ENCODE measurements at places on chromosomes 11 and 22.
A peak's percentile ranks its signal among the peaks of the same experiment; 100 is the strongest.

DNA sequence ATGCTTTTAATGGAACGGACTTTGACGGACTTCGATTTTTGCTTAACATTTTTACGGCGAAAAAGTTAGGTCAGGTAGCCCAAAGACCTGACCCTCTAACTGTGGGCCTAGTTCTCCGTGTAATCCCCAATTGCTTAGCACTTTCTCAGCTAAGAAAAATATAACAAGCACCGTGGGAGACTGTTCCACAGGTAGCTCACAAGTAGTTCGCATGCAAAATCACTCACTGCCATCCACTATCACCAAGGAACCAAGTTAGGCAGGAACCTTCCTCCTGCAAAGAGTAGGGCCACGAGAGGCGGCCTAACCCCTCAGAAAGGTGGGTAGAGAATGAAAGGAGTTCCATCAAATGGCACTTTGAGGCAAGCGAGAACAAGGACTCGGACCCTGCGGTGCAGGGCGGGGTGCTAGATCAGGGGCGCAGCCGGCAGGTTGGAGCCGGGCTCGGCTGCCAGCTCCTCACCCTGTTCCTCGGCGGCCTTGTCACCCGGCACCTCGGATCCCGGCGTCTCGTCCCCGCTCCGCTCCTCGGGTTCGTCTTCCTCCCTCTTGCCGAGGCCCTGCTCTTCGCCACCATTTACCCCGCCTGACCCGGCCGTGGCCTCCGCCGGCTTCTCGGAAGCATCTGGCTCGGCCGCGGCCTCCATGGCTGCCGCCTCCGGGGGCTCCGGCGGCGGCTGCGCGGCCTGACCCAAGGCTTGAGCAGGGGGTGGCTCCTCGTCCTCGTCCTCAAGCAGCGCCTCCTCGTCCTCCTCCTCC lies 922 bp downstream of the HNRNPUL2 start:
- DNase-seq = no peak

DNA sequence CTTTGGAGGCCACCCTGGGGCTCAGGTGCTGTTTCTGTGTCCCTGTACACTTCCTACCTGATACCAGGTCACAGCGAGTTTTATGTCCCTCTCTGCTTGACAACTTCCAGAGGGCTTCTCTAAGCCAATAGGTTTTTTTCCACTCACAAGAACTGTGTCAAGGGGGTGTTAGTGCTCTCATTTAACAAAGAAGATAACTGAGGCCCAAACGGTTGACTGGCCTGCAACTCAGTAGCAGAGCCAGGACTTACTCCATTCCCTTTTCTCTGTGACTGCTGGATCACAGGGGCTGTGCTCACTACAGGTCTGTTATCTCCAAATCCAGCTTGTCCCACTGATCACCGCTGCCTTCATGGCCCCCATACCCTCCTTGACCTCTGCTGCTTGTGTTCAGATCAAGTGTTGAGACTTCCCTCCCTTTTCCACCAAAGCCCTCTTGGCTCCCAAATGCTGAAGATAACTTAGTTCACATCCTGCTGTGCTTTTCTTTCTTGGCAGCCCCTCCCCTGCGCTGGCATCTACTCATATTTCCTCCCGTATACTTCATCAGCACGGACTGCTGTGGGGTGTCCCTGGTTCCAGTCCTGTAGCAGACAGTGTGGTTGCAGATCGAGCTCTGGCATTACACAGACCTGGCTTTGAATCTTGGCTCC lies 41.3 kb downstream of the POU2F3 start:
- no peak for DNase-seq

DNA sequence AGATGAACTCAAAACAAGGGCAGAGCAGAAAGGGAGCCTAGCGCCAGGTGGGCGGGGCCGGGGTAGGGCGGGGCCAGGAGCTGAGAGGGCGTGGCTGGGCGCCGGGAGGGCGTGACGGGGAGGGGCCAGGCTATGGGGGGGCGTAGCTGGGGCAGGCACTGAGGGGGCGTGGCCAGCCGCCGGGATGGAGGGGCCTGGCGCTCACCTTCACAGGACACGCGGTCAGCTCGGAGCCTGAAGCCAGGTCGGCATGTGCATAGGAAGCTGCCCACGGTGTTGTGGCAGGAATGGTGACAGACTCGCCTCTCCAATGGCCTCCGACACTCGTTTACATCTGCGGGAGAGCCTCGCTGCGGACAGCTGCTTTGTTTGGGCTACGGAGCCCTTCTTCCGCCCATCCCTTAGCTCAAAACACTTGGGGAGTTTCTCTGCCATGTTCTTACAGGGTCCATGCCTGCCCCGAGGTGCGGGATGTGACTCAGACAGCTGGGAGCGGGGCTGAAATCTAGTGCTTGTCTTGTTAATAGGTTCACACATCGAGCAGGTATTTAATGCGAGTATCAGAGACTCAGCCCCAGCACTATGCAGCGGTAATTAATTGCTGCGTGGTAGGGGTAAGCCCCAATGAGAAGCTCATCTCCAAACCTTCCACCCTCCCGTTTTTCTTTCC lies 13.4 kb downstream of the VWCE start:
- DNase-seq = no peak

DNA sequence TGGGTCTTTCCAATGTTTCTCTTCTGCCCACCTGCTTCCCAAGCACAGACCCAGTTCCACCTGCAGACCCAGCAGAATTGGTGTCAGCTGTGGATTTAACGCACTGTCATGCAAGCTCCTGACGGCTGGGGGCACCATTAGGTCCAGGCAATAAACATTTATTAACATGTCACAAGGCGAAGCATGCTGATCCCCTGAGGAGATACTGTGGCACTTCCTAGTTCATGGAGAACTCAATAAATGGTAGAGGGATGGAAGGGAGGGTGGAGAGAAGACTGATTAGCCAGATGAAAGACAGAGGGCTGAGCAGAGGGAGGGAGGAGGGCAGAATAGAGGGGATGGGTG lies 68.3 kb upstream of the TSPAN18 start:
- no peak for DNase-seq

DNA sequence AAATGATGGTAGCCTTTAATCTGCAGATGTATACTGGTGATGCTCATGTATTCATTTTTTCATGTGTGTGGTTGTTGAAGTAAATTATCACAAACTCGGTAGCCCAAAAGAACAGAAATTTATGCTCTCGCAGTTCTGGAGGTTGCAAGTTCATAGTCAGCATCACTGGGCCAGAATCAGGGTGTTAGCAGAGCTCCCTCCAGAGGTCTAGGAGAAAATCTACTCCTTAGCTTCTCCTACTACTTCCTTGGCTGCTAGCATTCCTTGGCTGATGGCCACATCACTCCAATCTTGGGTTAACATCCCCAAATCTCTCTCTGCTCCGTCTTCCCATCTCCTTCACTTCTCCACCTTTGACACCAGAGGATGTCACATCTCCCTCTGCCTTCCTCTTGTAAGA lies 45.3 kb upstream of the GALNT18 start:
- no peak for DNase-seq

GRCh38 chr22:31282748-31283468 lies 9.4 kb downstream of the PIK3IP1 start:
- no peak for DNase-seq

DNA sequence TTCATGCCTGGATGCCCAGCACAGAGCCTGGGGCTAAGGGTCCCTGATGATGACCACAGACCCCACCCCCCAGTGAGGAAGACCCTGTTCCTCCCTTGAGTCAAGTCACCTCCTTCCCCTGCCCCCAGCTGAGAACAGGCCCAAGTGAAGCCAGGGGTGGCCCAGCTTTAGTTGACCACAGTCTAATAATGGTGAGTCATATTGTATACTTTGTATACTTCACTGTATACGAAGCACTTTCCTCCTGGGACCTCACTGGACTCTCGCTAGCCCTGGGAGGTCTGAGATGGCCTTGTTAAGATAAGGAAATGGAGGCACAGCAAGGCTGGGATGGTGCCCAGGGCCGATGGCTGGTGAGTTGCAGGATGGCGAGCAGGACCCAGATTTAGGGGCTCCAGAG lies 3.7 kb upstream of the FLRT1 start:
- no peak for DNase-seq

DNA sequence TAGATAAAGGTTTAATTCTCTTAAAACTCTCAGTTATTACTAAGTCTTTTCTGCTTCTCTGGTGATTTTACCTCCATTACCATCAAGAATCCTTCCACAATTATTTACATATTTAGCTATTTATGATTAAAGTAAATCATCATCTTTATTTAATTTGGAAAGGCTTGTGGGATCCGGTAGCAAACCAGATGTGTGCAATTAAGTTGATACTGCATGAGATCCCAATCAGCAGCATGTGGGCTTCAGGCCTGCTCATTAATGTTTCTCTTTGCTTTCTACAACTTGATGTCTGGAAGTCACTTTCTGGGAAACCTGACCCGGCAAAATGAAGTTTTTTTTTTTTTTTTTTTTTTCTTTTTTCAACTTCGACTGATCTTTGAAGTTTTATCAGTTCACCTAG lies 558.4 kb upstream of the ANO5 start:
- DNase-seq = no peak

GRCh38 chr11:15670520-15671070 lies 555.9 kb downstream of the INSC start:
- no peak for DNase-seq

- DNase-seq = no peak
These were observed 95.7 kb upstream of the NNMT start for GRCh38 chr11:114200351-114201133.

DNA sequence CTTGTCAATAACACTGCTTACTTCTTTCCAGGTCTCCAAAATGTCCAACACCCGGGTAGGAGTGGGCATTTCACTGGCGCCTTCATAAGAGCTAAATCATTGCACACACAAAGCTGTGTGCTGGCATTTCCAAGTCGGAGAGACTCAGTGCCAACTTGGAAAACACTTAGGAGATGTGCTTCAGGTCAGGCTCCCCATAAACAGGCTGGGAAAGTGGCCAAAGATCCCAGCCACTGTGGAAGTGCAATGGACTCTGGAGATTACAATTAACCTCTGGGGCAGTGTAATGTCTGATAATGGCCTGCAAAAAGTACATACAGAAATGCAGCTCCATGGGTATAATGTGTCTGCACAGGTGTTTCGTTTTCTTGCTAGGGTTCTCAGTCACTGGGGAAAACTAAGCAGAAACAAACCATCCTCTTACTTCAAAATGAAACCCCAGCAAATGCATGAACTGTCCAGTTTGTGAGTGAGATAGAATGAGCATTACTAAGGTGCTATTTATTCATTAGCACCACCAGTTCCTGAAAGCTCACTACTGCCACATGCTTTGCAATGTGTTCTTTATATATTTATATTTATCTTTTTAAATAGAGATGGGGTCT lies 79.0 kb downstream of the ABTB2 start:
- no peak for DNase-seq

GRCh38 chr11:130897262-130898182 lies 18.8 kb downstream of the SNX19 start:
- no peak for DNase-seq

DNA sequence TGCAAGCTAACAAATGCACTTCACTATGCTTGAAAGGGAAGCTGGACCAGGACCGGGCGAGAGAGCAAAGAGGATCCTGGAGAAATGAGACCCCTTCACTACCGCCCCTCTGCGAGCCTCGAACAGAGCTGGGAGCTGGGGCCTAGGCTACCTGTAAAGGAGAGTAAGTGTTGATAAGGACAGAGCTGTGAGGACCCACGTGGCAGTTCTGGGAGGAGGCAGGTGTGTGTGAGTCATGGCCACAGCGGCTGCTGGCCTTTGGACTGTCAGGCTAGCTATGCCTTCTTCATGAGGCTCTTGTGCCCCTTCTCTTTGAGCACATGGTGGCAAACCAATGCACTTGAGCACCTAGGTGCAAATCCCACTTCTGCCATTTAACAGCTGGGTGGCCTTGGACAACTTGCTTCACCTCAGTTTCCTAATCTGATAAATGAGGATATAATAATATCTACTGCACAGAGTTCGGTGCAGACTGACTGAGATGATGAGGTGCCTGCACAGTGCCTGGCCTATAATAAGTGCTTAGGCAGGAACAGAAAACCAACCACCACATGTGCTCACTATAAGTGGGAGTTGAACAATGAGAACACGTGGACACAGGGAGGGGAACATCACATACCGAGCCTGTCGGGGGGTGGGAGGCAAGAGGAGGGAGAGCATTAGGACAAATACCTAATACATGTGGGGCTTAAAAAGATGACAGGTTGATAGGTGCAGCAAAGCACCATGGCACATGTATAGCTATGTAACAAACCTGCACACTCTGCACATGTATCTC lies 35.3 kb upstream of the KCNJ11 start:
- no peak for DNase-seq

- DNase-seq = peak; percentile 93
These were observed 872 bp downstream of the TMA7B start for GRCh38 chr22:39960791-39961746.

DNA sequence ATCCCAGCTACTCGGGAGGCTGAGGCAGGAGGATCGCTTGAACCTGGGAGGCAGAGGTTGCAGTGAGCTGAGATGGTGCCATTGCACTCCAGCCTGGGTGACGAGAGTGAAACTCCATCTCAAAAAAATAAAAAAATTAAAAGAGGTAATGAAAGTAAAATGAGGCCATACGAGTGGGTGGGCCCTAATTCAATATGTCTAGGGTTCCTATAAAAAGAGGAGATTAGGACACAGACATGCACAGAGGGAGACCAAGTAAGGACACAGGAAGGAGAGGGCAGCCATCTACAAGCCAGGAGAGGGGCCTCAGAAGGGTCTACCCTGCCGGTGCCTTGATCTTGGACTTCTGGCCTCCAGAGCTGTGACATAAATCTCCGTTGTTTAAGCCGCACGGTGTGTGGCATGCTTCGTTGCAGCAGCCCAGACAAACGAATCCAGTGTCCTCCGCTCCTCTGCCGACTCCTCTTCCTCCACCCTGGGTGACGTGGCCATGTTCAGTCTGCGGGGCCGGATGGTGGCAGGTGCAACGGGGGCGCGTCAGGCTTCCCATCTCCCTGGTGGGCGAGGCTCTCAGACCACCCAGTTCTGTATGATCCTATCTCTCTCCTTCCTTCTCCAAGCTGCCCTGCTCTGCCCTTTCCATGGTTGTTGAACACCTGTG lies 51.6 kb upstream of the PARVG start:
- no peak for DNase-seq

- DNase-seq = no peak
These were observed 34.2 kb downstream of the DDX10 start for GRCh38 chr11:108698844-108699642.

All from CD14-positive monocyte (primary cell).